Effector memory CD4-positive, alpha-beta T cell (primary cell): ENCODE measurements at places on chromosomes 4 and X.

- no peak for DNase-seq
Measured at GRCh38 chr4:36230534-36230933, 13.8 kb downstream of the ARAP2 start.

DNA sequence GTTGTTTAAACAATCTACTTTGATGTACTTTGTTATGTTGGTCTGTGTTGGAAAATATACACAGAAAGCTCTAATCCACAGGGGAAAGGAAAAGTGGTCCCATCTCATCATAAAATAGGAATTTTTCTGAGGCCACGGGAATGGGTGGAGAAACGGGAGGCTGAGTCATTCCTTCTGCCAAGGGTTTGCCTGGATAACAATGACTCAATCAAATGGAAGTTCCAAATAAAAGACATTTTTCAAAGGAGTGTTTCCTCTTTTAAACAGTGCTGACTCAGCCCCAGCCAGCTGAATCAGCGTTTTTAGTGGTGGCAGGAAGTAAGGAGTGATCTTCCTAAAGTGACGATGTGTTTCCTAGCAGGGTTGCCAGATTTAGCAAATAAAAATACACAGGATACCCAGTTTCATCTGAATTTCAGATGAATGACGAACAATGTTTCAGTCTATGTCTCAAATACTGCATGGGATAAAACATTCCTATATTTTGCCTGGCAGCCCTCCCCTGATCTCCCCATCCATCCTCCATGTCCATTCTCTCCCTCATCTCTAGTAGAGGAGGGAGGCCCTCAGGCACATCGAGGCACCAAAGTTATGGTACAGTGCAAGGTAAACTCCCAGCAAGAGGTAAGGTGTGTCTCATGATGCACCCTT is 345.4 kb upstream of the GATB start:
- DNase-seq, result no peak

GRCh38 chr4:73007526-73008100 is 61.9 kb downstream of the COX18 start:
- DNase-seq, result no peak

DNA sequence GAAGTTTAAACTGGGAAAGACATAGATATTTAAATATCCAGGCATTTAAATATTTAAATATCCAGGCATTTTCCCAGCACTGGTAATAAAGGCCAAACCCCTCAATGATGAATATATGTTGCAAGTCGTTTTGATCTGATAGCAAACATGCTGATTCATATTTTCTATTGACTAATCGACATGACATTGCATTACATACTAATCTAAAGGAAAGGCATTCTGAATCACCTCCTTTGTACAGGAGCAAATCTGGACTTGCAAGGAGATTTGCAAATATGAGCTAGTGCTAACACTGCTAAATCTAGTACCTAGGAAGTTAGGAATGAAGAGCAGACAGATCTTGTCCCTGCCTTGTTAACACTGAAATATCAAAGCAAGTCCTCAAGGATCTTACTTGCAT is 207.3 kb downstream of the SLC7A11 start:
- no peak for DNase-seq

DNA sequence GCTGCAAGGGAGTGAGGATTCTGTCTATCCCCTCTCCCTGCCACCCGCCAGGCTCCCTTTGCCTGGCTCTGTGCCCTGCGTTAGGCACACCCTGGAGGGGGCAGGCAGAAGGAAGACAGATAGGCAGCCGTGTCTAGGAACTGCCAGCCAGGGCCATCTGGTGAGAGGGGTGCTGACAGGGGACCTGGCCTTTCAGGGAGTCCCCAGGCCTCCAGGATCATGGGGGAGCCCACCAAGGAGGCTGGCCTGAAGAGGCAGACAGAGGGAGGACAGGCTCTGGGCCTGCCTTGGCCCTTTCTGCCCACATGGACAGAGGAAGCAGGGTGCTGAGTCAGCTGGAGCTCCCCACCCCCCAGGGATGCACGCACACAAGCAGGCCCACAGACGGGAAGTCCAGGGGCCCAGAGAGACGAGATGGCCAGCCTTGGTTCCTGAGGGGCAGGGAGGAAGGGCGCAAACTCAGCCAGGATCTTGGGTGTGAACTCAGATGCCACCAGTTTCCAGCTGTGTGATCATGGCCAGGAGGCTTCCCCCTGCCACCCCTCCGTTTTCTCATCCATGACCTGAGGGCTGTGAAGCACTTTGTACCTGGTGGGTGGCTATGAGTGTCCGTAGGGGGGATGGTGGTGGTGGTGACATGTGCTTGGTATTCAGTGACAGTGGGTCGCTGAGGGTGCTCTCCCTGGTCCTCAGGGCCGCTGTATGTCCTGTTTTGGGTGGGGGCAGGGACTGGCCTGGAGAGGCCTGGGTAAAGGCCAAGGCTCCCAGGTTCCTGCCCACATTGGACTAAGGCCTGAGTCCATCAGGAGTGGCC is 1.8 kb downstream of the SH3BP2 start:
- no peak for DNase-seq

DNA sequence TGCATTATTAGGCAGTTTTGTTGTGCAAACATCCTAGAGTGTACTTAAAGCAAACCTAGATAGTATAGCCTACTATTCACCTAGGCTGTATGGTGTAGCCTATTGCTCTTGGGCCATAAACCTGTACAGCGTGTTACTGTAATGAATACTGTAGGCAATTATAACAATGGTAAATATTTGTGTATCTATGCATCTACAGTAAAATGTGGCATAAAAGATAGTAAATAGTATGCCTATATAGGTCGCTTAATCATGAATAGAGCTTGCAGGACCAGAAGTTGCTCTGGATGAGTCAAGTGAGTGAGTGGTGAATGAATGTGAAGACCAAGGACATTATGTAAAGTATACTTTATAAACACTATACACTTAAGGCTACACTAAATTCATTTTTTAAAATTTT is 16.6 kb downstream of the USO1 start:
- DNase-seq, result no peak

DNA sequence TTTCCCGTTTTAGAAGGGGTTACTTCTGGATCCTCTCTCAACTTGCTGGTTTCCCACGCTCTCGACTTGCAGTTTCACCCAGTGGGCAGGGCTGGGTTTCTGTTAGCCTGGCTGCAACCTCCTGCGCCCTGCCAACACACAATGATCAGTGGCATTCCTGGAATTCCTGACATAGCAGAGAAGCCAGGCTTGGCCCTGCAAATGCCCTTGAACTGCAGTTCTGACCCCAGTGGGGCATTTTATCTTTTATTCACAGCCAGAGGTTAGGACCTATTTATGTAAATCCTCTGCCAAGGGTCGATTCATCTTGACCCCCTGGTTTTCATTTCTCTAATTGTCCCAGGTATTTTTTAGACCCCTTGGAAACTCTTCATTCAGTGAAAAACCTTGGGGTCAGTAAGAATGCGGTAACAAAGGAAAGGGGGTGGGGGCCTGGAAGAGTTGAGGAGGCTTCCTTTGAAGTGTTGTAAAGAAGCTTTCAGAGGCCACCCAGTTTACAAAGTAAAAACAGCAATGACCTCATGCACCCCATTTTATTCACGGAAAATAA is 217.6 kb downstream of the ZNF674 start:
- DNase-seq, result no peak

DNA sequence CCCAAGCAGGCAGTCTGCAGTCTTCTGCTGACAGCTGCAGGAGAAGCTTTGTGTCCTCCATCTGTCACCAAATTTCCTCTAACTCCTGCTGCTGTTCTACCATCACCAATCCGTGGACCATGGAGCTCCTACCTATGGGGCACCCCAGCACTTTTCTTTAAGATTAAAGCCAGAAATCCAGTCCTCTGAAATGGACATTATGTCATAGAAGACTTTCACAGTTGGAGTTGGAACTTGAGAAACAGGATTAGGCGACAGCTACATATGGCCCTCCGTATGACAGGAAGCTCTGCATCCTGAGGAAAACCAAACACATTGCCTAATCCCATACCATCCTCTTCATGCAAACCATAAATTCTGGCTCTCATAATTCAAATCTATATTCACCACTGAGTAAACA is 470.6 kb upstream of the GALNTL6 start:
- no peak for DNase-seq

- no peak for DNase-seq
Measured at GRCh38 chrX:2609431-2610238, 81.5 kb upstream of the CD99 start.

DNA sequence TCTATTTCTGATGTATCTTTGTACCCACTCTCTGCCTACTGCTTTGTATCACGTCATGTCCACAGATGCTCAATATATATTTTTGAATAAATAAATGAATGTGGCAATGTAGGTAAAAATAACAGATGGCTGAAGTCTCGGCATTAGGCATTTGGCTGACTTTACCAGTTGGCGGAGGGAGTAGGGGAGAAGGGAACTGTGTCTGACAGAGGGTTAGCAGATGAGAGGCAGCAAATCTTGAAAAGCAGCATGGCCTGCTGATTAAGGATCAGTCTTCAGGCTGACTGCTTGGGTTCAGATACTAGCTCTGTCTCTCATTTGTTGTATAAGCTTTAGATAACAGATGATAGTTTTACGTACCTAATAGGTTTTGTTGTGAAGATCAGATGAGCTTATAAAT is 31.9 kb upstream of the RASGEF1B start:
- DNase-seq, result no peak

DNA sequence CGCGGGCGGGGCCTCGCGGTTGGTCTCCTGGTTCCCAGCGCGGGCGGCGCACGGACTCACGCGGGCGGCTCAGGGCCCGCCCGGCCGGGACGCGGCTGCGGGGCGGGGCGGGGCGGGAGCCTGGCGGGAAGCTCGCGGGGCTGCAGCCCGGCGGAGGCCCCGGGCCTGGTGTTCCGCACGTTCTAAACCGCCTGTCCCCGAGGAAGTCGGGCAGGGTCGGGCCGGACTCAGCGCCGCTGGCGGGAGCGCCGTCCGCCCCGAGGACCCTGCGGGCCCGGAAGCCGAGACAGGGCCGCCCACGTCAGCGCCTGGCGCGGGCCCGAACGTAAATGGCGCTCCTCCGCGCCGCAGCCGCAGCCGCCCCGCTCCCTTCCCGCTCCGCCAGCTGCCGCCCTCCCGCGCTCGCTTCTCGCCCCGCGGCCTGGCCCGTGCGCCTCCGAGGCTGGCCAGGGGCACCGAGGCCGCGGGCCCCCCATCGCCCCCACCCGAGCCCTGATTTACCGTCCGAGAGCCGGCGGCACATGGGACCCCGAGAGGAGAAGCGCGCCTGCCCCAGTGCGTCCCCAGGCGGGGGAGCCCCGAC is 309 bp upstream of the CTBP1 start:
- peak; percentile 75 for DNase-seq

- DNase-seq, result no peak
Measured at GRCh38 chr4:116302990-116303735, 782.2 kb downstream of the TRAM1L1 start.

DNA sequence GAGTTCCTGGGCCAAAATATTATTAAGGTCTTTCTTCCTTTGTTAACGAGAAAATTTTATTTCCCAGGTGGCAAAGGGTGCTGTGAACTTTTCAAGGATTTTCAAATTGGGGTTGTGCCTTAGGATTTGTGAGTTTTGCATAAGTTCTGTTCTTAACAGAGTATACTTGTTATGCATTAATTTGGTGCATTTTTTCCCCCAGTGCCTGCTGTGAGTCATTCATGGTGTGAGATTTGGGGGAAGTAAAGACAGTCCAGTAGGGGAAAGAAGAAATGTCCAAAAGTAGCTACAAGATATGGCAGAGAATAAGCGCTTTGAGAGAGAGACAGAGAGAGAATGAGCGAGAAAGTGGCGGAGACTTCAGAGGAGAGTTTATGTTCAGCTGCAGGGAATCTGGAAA is 239.2 kb downstream of the ARHGAP10 start:
- DNase-seq, result no peak

- no peak for DNase-seq
Measured at GRCh38 chr4:109875106-109875505, 27.2 kb downstream of the LRIT3 start.

DNA sequence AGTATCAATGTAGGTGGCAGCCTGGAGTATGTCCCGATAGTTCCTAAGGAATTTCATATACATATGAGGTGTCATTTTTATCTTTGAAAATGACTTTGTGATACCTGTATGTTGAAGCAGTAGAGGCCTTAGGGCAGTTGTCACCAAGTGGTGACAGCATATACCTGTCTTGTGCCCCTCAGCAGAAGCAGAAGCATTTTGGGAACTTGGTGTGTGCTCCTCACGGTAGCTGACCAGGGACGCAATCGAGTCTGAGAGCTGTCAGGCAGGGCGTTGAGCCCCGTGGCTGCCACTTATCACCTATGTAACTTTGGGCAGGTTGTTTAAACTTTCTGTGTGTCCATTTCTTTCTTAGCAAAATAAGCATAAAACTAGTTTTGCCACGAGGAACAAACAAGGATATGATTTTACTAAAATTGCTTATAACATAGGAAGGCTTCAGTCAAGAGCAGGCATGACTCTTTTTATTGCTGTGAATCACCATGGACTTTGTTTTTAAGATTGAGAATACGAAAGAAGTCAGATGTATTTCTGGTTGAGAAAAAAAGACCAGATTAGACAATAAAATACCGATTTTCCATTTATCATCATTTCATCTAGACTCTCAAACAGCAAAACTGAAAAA is 161.5 kb downstream of the CPE start:
- no peak for DNase-seq

DNA sequence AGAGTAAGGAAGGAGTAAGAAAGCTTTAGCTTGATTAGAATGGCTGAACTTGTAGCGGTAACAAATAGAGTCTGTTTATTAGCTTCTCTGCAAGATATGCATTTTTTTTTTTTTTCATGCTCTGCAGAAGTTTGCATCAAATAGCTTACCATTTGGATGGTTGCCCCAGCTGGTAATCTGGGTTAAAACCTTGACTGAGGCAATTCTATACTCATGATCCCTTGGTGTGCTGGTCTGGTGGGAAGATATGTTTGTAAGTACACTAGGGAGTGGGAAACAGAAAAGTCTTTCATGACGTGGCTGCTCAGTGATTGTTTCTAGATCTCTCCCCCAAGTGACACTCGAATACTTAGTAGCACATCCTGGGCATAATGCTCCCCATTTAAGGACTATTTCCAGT is 32.1 kb downstream of the SEPTIN11 start:
- DNase-seq, result no peak
